ENCODE measurements at places on chromosomes 16 and 17.
A peak's percentile ranks its signal among the peaks of the same experiment; 100 is the strongest.

GRCh38 chr16:27522173-27522707 is 27.5 kb downstream of the GTF3C1 start:
- no peak for DNase-seq

- DNase-seq: no peak
These were observed 43.4 kb upstream of the GSE1 start for GRCh38 chr16:85569615-85570212.

- peak; percentile 71 for DNase-seq
These were observed 823 bp downstream of the NBR1 start for GRCh38 chr17:43171586-43172487.

DNA sequence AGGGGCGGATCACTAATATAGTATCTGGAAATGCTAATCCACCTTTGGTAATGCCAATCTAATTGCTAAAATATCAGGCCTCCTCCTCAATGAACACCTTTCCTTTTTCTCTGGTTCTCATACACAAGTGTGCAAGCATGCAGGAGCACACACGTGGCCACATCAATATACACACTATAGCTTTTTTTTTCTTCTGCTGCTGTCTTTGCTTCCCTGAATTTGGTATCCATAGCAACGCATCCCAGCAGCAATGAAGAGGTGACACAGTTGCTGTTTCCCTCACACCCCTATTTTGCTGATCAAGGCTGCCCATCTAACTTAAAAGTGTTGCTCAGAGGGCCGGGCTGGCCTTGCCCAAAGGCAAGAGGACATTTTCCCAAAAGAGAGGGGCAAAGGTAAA is 15.4 kb downstream of the NOG start:
- no peak for DNase-seq

DNA sequence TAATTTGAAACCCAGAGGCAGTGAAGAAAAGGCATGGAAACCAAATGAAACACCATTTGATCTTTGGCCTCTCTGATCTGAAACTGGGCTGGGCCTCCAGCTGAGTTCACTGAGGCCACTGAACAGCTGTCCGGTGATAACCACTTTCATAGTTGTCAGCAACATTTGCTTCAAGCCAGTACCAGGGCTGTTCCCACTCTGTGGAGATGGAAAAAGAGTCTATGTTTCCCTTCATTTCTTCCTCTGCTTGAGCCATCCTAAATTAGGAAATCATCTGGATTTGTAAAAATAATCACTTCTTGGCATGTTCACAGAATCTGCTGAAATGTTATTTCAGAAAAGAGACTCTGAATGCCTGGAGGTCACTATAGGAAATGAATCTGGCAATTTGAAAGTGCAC is 119.3 kb downstream of the STX8 start:
- DNase-seq: no peak

DNA sequence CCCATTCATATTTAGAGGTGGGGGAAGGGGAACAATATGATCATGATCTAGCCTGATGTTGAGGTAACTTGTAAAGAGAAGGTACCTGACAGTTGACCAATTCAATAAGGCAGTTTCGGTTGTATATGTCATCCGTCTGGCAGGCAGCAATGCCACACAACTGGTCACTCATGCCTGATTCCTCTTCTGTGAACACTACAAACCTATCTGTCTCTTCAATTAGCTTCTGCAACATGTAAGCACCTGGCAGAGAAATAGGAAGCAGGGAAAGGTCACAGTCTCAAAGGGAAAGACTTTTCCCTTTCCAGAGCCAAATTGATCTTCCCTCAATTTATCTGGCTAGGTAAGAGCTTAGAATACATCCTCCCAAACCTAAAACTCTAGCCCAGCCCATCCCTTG is 10.2 kb upstream of the RSKR start:
- DNase-seq: no peak

GRCh38 chr16:58087209-58087913 is 41.8 kb downstream of the CFAP20 start:
- no peak for DNase-seq

Data from kidney capillary endothelial cell (primary cell).